ENCODE measurements at places on chromosomes 6 and 20.

- no peak for DNase-seq
Measured at GRCh38 chr6:98842342-98843180, 8.2 kb downstream of the POU3F2 start.

- no peak for DNase-seq
Measured at GRCh38 chr6:123803504-123804013, at the start of gene NKAIN2. Gene NKAIN2 (plus strand): TSS chr6:123803865.

DNA sequence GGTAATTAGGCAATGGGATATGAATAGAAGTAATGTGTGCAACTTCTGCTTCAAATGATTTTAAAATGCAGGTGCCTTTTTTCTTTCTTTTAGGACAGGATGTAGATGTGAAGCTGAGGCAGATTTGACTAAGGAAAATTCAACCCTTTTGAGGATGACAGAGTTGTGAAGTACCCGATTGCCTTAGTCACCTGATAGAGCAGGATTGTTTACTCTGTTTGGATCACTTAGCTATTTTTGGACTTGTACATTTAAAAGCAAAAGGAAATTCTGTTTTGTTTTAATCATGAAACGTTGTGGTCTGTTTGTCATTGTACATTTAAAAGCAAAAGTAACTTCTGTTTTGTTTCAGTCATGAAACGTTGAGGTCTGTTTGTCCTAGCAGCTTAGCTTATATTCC, 143.4 kb downstream of the FAM83B start:
- no peak for DNase-seq

DNA sequence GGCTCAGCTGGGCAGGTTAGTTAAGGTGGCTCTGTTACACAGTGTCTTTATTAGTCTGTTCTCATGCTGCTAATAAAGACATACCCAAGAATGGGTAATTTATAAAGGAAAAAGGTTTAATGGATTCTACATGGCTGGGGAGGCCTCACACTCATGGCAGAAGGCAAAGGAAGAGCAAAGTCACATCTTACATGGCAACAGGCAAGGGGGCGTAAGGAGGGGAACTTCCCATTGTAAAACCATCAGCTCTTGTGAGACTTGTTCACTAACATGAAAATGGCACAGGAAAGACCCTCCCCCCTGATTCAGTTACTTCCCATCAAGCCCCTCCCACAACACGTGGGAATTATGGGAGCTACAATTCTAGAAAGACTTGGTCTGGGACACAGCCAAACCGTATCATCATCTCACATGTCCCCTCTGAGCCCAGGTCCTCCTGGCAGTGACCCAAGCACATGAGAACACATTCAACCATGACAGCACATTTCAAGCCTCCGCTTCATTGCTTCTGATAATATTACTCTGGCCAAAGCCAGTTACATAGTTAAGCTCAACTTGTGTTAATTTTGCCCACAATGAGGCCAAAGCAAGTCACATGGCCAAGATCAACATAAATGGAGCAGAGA, 383.9 kb downstream of the PLCB1 start:
- DNase-seq = no peak

- no peak for DNase-seq
Measured at GRCh38 chr6:107392069-107392468, 67.3 kb downstream of the PDSS2 start.

- no peak for DNase-seq
Measured at GRCh38 chr6:149593408-149593807, 27.2 kb downstream of the GINM1 start.

DNA sequence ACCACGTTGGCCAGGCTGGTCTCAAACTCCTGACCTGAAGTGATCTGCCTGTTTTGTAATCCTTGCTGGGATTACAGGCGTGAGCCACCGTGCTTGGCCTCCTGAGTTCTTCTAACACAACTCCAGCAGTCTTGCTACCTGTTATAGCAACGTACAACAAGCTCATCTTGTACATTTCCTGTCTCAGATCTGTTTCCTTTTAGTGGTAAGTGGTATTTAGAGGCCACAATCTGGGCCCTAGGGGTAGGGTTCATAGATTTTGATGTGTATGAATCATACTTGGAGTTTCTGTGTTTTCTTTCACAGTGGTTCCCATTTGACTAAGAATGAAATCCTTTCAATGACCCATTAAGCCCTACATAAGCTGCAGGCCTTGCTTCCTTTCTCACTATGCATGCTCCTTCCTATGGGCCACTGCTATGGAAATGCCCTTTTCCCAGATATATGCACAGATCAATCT, 27.1 kb upstream of the SYNCRIP start:
- peak; percentile 62 for DNase-seq

- no peak for DNase-seq
Measured at GRCh38 chr6:106908386-106908840, 66.1 kb downstream of the CD24 start.

DNA sequence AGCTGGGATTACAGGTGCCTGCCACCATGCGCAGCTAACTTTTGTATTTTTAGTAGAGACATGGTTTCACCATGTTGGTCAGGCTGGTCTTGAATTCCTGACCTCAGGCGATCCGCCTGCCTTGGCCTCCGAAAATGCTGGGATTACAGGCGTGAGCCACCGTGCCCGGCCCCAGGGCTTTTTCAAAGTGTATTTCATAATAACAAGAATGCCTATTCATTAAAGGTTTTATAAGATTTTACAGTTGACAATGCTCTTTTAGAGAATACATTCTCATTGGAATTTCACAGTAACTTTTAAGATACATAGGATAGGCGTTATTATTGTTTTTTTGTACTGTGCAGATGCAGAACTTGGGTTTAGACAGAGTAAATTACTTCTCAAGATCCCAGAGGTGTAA, 52.6 kb upstream of the PTPRK start:
- DNase-seq = no peak

DNA sequence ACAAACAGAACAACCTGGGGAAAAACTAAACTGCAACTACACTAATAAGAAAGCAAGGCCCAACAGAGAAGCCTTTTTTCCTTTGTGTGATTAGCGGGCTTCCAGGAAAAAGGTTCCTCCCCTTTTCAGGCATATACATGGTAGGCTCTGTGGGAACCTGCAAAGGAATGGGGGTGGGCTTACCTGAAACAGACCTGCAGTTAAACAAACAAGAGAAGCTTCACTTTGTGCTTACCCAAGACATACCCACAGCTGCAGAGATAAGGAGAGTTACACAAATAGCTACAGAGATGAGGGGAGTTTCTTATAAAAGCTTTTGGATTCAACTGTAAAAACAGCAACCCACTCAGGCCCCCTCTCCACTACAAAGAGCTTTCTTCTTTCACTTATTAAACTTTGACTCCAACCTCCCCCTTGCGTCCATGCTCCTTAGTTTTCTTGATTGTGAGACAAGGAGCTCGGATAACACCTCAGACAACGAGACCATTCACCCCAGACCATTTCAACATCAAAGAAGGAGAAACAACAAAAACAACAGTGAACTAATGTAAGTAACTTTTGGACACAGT, 30.9 kb downstream of the RNF146 start:
- no peak for DNase-seq

- no peak for DNase-seq
Measured at GRCh38 chr6:137845460-137845859, 21.6 kb upstream of the TNFAIP3 start.
